ENCODE measurements at places on chromosomes 3 and 15.

GRCh38 chr3:149180057-149180573, 41.5 kb downstream of the CP start:
- DNase-seq = no peak

- no peak for DNase-seq
Measured at GRCh38 chr3:67688231-67688630, 33.8 kb upstream of the SUCLG2 start.

DNA sequence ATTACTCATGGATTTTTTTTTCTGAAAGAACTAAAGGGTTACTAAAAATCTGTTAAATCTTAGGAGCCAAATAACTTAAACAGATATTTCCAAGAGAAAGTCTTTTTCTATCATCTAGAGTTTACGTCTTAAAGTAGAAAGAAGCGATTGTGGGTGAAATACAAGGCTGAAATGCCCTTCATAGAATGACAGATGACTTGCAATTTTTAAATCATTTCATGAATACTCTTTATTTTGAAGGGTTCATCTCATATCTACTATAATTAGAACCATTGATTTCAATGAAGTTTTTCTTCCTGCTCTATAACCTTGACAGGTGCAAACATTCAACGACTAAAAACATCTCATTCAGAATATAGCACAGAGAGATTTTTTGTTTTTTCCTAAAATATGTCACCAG, 217.0 kb downstream of the GABRB3 start:
- DNase-seq = no peak

DNA sequence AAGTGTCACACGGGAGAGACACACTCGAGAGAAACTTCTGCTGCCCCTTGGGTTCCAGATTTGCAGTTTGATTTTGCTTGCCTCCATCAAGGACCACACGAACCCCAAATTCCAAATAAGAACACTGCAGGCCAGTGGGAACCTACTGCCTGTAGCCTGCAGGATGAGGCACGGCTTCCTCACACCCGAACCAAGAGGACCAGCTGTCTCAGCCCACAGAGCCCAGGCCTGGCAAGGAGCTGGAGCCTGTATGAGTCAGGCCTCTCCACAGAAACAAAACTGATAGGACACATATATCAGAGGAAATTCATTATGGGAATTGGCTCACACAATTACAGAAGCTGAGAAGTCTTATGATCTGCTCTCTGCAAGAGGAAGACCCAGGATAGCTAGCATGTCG, 188.1 kb upstream of the NSMCE3 start:
- no peak for DNase-seq

GRCh38 chr3:179194931-179195330, 46.8 kb downstream of the PIK3CA start:
- DNase-seq = no peak

GRCh38 chr15:70095408-70096214, 2.1 kb downstream of the TLE3 start:
- DNase-seq = no peak

- DNase-seq = no peak
Measured at GRCh38 chr15:82313446-82313845, 35.8 kb downstream of the GOLGA6L10 start.

GRCh38 chr15:61410662-61411061, 181.6 kb upstream of the RORA start:
- DNase-seq = no peak

DNA sequence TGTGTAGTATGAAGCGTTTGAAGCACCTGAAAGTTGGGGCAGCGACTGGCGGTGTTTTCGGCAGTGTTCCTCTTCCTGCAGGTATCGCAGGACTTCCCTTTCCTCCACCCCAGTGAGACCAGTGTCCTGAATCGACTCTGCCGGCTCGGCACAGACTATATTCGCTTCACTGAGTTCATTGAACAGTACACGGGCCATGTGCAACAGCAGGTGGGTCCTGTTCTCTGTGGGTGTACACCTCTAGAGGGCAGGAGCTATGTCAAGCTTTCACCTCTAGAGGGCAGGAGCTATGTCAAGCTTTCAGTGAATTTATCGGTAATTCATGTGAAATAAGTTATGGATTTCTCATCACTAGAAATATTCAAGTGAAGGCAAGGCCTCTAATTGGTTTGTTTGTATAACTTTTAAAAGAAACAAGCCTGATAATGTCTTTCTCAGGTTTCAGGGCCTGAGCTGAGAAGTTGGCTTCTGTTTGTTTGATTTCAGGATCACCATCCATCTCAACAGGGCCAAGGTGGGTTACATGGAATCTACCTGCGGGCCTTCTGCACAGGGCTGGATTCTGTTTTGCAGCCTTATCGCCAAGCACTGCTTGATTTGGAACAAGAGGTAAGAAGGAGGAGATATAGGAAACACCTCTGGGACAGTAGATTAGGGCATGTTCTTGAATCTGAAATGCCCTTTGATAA, 5.3 kb downstream of the TUBGCP4 start:
- no peak for DNase-seq

DNA sequence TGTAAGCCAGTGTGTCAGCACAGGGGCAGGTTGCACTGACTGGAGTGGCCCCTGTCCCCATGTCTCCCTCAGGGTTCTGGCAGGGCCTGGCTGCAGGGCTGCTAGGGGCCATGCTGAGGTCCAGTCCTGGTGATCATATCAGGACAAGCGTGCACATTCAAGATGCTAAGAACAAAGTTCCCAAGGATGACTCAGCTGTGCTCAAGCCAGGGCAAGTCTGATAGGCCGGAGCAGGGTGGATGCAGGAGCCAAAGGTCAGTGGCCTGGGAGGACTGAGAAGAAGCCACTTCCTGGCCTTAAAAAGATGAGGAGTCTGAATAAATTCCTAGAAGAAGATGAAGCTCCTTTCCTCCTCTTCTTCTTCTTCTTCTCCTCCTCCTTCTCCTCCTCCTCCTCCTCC, 353.2 kb downstream of the AGBL1 start:
- DNase-seq = no peak

DNA sequence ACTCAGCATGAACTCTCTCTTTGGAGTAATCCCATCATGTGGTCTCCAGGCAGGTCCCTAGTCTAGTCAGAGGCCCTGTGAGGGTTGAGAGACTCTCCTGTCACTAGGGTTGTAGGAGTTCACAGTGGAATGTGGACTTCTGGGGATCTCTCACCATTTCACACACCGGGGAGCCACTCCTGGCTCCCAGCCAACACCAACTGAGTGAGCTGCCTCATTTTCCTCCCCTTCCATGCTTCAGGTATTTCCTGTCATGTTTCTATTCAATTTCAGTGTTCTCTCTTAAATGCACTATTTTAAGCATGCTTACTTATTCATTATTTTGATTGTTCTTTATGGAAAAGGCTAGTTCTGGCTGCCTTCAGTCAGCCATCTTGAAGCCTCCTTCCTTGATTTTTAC, 467.5 kb upstream of the ARL6 start:
- DNase-seq = no peak

DNA sequence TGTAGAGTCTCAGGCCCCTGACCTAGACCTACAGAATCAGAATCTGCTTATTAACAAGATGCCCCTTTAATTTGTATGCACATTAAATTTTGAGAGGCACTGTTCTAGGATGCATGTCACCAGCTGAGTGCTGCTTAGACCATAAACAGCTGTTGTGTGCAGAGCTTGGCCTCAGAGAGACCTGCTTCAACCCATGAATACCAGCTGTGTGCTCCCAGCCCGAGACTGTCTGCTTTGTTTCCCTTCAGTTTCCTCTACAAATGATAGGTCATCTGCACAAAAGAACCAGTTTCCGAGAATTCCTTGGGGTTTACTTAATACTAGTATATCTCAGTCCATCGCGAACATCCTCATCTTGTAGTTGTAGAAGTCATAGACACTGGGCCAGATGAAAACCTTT, 158.5 kb upstream of the PFN2 start:
- no peak for DNase-seq

DNA sequence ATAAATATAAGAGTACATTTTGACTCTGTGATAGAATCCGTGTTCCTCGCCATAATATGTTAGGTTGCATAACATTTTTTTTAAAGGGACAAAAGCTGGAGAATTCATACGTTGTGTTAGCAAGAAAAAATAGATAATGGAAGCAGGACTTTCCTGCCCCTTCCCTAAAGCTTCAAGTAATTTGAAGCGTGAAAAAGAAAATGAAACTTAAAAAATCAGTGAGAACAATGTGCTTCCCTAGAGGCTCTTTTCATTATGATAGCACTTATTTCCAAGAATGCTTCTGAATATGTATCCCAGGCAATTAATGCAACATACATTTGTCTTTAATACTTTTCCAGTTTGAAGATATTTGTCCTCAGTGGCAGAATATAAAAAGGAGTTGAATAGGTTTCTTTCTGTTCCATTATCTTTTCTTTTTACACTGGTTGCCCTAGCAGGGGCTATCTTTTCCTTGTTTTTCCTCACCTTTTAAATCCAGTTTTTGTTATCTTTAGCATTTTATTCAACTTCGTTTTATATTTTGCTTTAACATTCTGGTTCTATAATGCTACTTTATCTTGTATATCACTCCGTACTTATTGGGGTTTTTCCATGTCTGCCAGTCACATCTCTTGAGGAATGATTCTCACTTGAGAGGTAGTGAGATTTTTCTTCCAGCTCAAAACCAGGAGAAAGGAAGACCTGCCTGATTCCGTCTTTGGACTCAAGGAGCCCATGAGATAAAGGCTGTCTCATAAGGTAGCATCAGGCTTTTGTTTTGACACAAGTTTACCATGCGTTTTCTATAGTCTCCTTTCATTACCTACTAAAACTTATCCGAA, 113.8 kb downstream of the MBNL1 start:
- DNase-seq = no peak

DNA sequence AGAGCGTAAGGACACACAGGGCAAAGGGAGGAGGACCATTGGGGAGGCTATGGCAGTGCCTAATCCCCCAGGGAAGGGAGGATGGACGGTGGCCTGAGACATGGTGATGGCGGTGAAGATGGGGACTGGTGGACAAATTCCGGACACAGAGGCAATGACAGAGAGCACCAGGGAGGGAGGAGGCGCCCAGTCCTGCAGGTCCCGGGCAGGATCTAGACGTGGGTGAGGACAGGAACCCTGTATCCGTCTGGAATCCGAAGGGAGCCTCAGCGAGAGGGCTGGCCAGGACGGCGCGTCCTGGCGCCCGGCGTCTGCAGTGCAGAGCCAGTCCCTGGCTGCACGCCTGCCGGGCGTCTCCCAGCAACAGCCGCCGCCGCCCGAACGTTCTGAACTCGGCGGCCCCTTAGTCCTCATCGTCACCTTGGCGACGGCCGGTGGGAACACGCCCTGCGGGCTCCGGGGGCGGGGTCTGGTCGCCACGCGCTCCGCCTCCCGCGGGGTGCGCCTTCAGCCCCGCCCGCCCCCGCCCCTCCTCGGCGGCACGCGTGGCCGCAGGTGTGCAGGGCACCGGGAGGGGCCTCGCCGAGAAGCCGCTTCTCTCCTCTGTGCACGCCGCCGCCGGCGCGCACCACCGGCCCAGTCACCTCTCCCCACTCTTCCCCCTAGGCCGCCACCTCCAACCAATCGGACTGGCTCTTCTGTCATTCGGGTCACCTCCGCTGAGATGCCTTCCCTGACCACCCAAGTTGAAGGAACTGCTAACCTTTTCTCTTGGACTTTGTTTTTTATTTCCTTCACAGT, 11.6 kb downstream of the XIRP1 start:
- peak; percentile 83 for DNase-seq

- DNase-seq = no peak
Measured at GRCh38 chr3:36842275-36842674, 77.9 kb upstream of the DCLK3 start.

GRCh38 chr3:186418671-186419145, 56.7 kb upstream of the DGKG start:
- no peak for DNase-seq

DNA sequence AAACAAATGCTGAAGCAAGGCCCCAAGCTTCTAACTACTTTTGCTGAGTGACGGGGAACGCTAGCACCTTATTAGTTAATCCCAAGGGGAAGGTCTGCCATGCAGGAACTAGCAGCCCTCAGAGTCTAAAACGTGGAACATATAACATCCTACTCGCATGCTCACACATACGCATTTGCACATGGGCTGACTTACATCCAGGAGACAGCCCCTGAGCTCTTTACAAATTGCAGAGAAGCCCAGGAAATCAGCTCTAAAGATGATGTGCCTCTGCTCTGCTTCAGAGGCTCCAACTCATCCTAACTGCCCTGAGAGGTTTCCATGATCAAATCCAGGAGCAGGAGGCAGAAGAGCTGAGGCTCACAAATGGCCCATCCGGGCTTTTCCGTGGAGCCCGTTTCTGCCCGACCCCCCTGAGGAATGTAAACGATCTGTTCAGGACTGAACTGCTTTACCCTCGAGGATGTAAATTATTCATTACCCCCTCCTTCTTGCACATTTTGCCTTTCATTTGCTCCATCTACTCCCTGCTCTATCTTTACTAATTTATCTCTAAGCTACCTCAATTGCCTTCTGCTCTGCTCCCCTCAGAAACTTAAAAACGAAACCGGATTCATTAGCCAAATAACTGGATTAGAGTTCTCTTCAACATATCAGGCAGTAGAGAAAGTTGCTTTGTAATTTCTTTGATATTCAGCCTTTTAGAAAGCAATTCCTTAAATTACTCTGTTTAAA, 141.9 kb upstream of the CCDC54 start:
- DNase-seq = no peak

GRCh38 chr15:69359722-69360121, 54.4 kb upstream of the KIF23 start:
- no peak for DNase-seq

DNA sequence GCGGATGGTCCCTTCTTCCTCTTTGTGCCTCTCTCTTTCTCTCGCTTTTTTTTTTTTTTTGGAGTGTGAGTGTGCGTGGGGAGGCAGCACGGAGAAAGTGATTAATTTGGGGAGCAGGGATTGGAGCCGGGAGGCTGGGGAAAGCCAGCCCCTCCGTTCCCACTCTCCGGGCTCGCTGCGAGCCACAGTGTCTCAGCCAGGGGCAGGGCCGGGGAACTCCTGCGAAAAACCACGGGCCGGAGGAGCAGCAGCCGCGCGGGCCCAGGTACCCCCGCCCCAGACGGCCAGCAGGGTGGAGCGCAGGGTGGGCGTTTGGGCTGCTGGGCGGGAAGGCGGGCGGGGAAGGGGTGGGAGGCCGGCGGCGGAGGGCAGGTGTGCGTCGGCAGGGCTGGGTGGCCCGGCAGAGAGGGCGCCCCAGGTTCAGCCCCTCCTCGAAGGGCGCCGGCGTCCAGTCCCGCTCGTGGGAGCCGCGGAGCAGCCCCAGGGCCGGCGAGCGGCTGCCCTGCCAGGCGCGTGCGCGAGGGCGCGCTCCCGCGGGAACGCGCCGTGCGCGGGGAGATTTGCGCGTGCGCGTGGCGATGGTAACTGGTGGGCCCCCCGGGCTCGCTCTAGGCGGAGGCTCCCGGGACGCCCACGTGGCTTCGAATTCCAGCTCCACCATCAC, 1.4 kb downstream of the CHL1 start:
- DNase-seq = no peak

GRCh38 chr3:52873433-52874159, 23.8 kb downstream of the STIMATE start:
- DNase-seq = no peak

- DNase-seq = no peak
Measured at GRCh38 chr3:151403246-151403645, 18.7 kb upstream of the P2RY12 start.

DNA sequence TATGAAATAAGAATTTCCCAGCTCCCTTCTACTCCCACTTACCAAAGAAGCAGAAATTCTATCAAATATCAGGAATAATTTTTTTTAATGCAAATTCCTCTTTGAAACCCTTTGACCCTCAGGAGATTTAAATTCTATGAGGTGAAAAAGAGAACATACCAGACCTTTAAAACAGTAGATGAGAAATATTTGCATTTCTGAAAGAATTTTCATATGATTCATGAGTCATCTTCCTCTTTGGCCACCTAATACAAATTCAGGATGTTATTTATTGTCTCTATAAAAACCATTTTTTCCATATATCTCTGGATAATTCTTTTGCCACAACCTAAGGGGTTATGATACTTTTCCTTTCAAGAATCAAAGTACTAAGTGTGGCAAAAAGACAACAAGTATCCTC, 67.3 kb upstream of the ST3GAL6 start:
- no peak for DNase-seq
